ENCODE measurements at places on chromosomes 6 and 20.

- DNase-seq: no peak
These were observed 246.8 kb upstream of the SGK1 start for GRCh38 chr6:134564705-134565104.

- DNase-seq: no peak
These were observed 205.3 kb downstream of the NFATC2 start for GRCh38 chr20:51337126-51337805.

DNA sequence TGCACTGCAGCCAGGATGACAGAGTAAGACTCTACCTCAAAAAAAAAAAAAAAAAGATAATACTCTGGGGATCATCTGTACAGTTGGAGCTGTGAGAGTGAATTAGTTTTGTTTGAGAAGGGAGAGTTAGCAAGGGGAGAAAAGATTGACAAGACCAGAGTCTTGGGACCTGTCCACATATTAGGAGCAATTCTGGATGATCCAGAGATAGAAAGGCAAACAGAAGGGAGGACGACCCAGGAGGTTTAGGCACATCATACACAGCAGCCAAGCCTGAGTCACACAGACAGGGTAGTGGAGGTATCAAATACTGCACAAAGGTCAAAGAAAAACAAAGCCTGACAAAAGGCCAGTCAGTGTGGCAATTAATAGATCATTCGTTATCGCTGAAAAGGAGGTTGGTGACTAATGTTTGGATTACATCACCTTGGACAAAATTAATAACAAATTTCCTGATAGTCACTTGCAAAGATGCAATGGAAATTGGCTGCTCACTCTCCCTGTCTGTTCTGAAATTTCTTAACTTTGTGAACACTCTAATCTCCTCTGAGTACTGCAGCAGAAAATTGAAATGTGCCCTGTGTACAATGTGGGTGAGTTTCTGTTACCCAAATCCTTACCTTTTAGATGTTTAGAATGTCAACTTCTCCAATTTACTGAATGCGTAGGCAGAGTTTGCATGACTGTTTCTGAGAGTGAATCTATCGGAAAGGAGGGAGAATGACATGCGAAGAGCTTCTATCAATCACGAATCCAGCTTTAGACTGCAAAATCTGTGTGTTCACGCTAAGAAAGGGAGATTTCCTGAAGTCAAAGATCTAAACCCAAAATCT is 105.4 kb downstream of the TSHZ2 start:
- DNase-seq: no peak

- DNase-seq: no peak
These were observed 162.8 kb downstream of the GRM1 start for GRCh38 chr6:146191612-146192011.
